ENCODE measurements at places on chromosomes 7 and 10. TPM values are rescaled to one million over a fixed set of nuclear protein-coding genes. Genes with fewer than 3 reads are reported as not detected.
A peak's percentile ranks its signal among the peaks of the same experiment; 100 is the strongest.

The CALML5 gene
- total RNA-seq: not detected

The CYP2C19 gene
- total RNA-seq: not detected

The ZNF853 gene
- total RNA-seq: 8.1 TPM

The DLX5 gene
- not detected for total RNA-seq

The NEUROD6 gene
- not detected for total RNA-seq

The PAPSS2 gene
- 25.9 TPM for total RNA-seq

The VPS37D gene
- 0.89 TPM for total RNA-seq

The IL6 gene
- 3.7 TPM for total RNA-seq

The PDZD7 gene
- 1.6 TPM for total RNA-seq

The LHPP gene
- 19.7 TPM for total RNA-seq

The MAT1A gene
- total RNA-seq: not detected

The NUDT13 gene
- 3.1 TPM for total RNA-seq

DNA sequence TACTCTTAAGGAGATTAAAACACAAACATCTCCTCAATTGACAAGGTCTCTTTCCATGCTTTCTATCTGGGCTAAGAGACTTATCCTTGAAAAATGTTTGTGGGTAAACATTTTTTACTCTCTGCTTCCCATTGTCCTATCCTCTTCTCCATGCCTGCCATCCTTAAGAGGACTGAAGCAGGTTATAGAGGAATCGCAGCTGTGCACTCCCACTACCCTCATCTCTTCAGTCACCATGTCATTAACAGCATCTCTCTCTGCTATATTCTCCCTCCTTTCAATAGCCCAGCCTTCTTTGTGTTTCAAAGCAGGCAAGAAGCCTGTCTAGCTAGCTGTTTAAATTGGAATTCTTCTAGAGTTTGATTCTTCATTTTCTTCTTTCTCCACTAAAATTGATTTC, 22.6 kb downstream of the COL1A2 start:
- H3K4me1 ChIP-seq: no peaks in the 10 kb centered on the region
- no peak overlapping the region for H3K27ac ChIP-seq

DNA sequence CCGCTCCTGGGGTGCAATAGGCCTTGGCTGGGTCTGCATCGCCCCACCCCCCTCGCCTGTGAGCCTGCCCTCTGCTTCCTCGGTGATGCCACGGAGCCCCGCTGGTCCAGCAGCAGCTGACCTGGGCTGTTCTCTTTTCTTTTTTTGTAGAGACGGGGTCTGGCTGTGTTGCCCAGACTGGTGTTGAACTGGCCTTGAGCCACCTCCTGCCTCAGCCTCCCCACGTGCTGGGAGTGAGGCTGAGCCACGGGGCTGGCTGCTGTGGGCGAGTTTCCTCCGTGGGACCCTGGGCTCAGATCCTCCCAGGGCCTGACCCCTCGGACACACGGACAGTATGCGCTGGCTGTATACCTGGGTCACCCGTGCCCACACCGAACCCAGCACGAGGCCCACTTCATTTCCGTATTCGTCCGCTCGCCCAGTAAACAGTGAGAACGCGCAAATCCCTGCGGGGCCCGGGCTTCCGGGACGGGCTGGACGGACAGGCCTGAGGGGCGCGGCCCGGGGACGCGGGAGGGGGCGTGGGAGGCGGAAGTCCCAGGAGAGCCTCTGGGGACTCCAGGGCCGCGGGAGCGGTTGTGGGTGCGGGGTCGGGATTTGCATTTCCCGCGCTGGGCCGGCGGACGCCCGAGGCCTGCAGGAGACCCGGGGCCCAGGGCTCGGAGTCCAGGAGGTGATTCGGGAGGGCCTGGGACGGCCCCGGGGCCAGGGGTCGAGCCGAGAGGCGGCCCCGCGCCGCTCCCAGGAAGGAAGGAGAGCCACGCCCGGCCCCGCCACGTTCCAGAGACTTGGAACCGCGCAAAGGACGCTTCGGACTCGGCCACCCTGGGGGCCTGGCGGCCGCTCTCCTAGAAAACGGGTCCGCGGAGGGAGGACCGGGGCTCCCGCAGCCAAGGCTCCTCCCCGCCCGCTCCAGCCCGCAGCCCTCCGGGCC, 57.7 kb upstream of the DNAJB6 start:
- DNase-seq: peak; percentile 90
- H3K27me3 ChIP-seq: peaks cover 15% of the 10 kb centered on the region
- H3K4me3 ChIP-seq: peak overlapping the region; percentile 45
- peaks cover 31% of the 10 kb centered on the region for H3K4me1 ChIP-seq
- no peak overlapping the region for H3K27ac ChIP-seq
- no peaks in the 10 kb centered on the region for H3K36me3 ChIP-seq

DNA sequence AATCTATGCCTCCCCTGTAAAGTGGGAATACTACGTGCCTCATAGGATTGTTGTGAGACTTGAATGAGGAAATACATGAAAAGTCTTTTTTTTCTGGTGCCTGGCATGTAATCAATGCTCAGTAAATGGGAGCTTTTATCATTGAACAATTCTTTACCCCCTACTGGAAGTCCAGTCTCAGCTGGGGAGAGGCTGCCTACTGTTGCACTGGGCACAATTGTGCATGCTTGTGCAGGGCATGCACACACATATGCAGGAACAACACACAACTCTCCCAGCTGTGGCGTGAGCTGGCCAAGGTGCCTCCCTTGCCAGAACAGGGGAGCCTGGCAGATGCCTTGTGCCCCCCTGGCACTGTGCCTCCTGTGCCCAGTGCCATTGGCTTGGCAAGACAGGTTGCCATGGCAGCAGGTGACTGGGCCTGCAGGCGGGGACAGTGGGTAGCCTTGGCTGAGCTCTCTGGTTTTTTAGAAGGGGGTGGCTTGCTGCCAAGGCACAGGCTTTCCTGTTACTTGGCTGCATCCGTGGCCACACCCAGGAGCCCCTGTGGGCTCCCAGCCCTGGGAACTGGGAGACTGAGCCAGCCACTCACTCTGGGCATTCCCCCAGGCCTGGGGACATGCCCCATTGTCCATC, 16.1 kb upstream of the PALD1 start:
- H3K4me1 ChIP-seq: peaks cover 16% of the 10 kb centered on the region
- DNase-seq: peak; percentile 86
- peaks cover 36% of the 10 kb centered on the region for H3K27me3 ChIP-seq
- H3K4me3 ChIP-seq: no peak overlapping the region
- H3K27ac ChIP-seq: no peak overlapping the region

- H3K4me3 ChIP-seq: no peak overlapping the region
- no peaks in the 10 kb centered on the region for H3K27me3 ChIP-seq
- no peaks in the 10 kb centered on the region for H3K36me3 ChIP-seq
- no peak for DNase-seq
- H3K27ac ChIP-seq: no peak overlapping the region
Observed at GRCh38 chr10:70592186-70592735, 10.3 kb downstream of the PRF1 start.

- peaks cover 56% of the 10 kb centered on the region for H3K4me1 ChIP-seq
- H3K4me3 ChIP-seq: peak overlapping the region; percentile 83
- peak overlapping the region; percentile 97 for H3K27ac ChIP-seq
- H3K27me3 ChIP-seq: no peaks in the 10 kb centered on the region
- peaks cover 19% of the 10 kb centered on the region for H3K36me3 ChIP-seq
- peak; percentile 85 for DNase-seq
Observed at GRCh38 chr7:98283127-98283886, 1.8 kb downstream of the BRI3 start.

GRCh38 chr7:14124716-14125115, 135.2 kb upstream of the ETV1 start:
- H3K36me3 ChIP-seq: no peaks in the 10 kb centered on the region
- no peaks in the 10 kb centered on the region for H3K27me3 ChIP-seq
- no peak for DNase-seq
- H3K4me3 ChIP-seq: no peak overlapping the region
- no peak overlapping the region for H3K27ac ChIP-seq
- no peaks in the 10 kb centered on the region for H3K4me1 ChIP-seq

- H3K4me1 ChIP-seq: no peaks in the 10 kb centered on the region
- H3K4me3 ChIP-seq: no peak overlapping the region
- DNase-seq: no peak
- H3K36me3 ChIP-seq: no peaks in the 10 kb centered on the region
- H3K27ac ChIP-seq: no peak overlapping the region
- no peaks in the 10 kb centered on the region for H3K27me3 ChIP-seq
Observed at GRCh38 chr10:97780841-97781617, 9.2 kb upstream of the SFRP5 start.

DNA sequence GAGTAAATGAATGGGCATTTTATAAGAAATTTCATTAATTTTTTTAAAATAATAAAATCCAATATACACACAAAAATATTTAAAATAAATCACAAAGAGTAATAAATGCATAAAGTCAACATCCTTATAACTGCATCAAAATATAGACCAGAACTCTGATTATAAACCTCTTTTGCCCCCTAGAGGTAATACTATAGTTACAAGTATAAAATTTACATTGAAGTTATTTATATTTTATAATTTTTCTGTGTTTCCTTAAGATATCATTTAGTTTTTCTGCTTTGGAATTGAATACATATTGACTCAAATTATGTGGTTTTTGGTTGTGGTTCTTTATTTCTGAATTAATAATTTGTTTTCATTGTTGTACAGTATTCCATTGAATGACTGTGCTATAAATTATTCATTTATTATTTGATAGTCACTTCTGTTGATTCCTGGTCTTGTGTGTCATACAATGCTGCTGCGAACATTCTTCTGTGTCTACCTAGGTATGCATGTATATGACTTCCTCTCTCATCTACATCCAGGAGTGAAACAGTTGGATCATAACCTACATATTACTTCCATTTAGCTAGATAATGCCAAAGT, 673.6 kb downstream of the IPMK start:
- no peak for DNase-seq
- no peaks in the 10 kb centered on the region for H3K4me1 ChIP-seq
- H3K36me3 ChIP-seq: no peaks in the 10 kb centered on the region
- H3K27ac ChIP-seq: no peak overlapping the region
- no peak overlapping the region for H3K4me3 ChIP-seq

DNA sequence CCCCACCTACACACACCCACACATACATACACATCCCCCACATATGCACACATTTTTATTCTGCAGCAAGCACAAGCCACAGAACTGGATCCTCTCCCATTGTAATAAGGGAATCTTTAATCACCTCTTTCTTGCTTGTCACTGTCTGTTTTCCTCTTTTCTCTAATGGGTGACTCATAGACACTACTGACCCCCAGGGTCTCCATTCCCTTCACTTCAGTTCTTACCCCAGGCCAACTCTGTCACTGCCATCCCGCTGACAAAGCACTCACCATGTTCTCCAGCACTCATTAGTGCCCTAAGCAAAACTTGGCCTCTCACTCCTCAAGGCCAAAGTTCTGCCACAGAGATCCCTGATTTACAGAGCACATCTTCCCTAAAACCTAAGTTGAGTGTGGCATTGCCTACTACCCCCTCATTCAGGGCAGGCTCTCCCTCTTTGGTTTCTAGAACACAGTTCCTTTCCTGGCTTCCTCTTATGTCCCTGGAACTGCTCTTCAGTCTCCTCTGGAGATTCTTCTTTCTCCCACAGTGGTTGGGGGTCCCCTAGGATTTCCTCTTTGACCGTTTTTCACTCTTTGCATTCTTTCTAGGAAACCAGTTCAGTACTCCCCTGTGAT, 39.6 kb upstream of the INHBA start:
- H3K4me1 ChIP-seq: no peaks in the 10 kb centered on the region
- no peaks in the 10 kb centered on the region for H3K27me3 ChIP-seq
- H3K4me3 ChIP-seq: no peak overlapping the region
- no peak for DNase-seq
- no peak overlapping the region for H3K27ac ChIP-seq

DNA sequence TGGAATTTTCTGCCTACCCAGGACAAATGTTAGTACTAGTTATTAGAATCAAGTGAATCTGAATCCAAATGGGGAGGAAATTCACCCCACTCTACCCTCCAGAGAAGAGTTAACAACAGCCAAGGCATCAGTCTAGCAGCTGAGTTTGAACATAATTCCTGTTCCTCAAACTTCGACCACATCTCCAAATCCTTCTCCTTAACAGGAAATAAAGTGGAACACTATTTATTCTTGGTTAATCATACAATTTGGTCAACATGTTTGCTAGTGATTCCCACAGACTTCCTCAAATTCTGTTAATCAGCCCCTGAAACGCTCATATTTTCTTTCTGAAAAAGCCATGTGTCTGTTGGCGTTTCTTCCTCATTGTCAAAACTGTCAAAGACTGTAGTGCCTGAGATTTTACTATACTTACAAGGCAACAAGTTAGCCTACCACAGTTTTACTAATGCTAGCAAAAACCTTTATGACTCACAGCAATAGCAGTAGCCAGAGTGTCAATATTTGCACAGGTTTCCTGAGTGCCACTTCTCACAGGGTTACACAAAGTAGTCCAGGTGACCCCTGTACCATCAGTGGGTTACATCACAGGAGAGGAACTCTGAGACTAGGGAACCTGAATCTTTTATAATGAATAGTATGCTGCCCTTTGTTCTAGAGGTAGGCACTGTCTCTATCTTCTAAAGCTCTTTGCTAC, 202.9 kb downstream of the GRM3 start:
- no peaks in the 10 kb centered on the region for H3K27me3 ChIP-seq
- no peaks in the 10 kb centered on the region for H3K4me1 ChIP-seq
- no peaks in the 10 kb centered on the region for H3K36me3 ChIP-seq
- H3K27ac ChIP-seq: no peak overlapping the region

DNA sequence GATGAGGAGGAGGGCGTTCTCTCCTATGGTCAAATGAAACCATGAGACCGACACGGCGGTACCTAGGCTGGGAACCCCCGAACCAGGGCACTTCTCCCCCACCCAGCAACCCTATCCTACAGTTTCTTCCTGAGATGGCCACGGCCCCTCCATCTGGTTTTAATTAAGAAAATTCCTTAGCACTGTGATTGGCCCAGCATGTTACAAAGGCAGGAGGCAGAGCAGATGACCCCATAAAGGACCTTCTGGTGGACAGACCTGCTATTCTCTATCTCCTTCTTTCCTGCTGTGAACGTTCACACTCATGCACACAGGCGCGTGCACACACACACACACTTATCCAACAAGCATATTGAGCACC, 129.4 kb downstream of the RGS10 start:
- H3K27me3 ChIP-seq: no peaks in the 10 kb centered on the region
- H3K27ac ChIP-seq: peak overlapping the region; percentile 75
- no peak for DNase-seq
- H3K4me3 ChIP-seq: no peak overlapping the region
- H3K36me3 ChIP-seq: no peaks in the 10 kb centered on the region

DNA sequence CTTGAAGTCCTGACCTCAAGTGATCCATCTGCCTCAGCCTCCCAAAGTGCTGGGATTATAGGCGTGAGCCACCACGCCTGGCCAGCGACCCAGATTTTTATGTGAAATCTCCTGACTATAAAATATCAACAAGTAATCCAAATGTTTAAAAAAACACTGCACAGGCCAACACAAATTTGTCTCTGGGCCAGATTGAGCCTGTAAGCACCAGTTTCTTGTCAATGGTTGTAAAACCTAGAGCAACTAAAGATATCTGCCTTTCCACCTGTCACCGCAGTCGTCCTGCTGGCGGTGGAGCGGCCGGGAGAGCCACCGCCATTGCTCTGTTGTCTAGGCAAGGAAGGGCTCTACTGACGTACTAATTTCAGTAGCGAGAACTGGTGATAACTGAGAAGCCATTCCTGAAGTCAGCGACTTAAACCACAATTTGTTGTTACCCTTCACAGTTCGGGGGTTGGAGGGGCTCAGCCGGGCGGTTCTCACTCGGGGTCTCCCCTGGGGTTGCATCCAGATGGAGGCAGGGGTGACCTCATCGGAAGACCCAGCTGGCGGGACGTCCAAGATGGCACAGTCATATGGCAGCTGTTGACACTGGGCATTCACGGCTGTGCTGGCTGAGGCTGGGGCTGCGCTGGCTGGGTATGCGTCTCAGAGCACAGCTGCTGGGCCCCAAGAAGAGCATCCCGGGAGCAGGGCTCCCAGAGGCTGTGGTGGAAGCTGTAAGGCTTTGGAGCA, 55.2 kb upstream of the PDGFA start:
- peaks cover 34% of the 10 kb centered on the region for H3K36me3 ChIP-seq
- no peak overlapping the region for H3K4me3 ChIP-seq
- DNase-seq: no peak
